ENCODE measurements at places on chromosomes 3 and 15. TPM values are rescaled to one million over a fixed set of nuclear protein-coding genes. Genes with fewer than 3 reads are reported as not detected.

The GADL1 gene
- not detected for total RNA-seq

The DNAJA4 gene
- 38.8 TPM for total RNA-seq

The CERS3 gene
- total RNA-seq: not detected

The CCDC39 gene
- not detected for total RNA-seq

The IL16 gene
- 83.2 TPM for total RNA-seq

The DUOX2 gene
- total RNA-seq: 0.02 TPM

The ZNF660 gene
- total RNA-seq: 0.32 TPM

The CD96 gene
- 68.3 TPM for total RNA-seq

The PRSS50 gene
- total RNA-seq: not detected

The BTLA gene
- 14.4 TPM for total RNA-seq

The IFT57 gene
- total RNA-seq: 47.7 TPM

The DZIP1L gene
- 0.13 TPM for total RNA-seq

The PLA2G4B gene
- 4.5 TPM for total RNA-seq

The INSYN1 gene
- total RNA-seq: not detected

The GPR156 gene
- 0.06 TPM for total RNA-seq

The PP2D1 gene
- not detected for total RNA-seq

The KIF15 gene
- 24.0 TPM for total RNA-seq
